ENCODE measurements at places on chromosomes 6 and 20.
A peak's percentile ranks its signal among the peaks of the same experiment; 100 is the strongest.

- no peak for DNase-seq
These were observed 152.5 kb upstream of the ECI2 start for GRCh38 chr6:4287811-4288244.

- no peak for DNase-seq
These were observed 80.8 kb downstream of the PHACTR2 start for GRCh38 chr6:143758551-143758950.

DNA sequence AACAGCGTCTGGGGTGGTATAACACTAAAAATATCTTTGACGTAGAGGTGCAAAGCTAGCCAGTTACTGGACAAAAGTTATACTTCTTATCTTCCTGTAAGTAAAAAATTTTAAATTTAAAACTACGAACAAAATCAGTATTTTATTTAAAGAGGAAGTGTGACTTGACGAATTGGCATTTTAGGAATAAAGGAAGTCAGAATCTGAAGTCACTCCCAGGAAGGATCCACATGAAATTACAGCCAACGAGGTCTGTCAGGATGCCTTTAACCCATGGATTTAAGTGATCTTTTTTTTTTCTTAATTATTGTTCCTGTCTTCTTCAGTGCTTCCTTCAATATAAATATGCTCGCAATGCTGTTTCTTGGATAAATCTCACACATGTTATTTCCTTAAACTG, 27.2 kb upstream of the SNX9 start:
- no peak for DNase-seq

- DNase-seq = no peak
These were observed 18.5 kb downstream of the POM121L2 start for GRCh38 chr6:27293436-27294098.

DNA sequence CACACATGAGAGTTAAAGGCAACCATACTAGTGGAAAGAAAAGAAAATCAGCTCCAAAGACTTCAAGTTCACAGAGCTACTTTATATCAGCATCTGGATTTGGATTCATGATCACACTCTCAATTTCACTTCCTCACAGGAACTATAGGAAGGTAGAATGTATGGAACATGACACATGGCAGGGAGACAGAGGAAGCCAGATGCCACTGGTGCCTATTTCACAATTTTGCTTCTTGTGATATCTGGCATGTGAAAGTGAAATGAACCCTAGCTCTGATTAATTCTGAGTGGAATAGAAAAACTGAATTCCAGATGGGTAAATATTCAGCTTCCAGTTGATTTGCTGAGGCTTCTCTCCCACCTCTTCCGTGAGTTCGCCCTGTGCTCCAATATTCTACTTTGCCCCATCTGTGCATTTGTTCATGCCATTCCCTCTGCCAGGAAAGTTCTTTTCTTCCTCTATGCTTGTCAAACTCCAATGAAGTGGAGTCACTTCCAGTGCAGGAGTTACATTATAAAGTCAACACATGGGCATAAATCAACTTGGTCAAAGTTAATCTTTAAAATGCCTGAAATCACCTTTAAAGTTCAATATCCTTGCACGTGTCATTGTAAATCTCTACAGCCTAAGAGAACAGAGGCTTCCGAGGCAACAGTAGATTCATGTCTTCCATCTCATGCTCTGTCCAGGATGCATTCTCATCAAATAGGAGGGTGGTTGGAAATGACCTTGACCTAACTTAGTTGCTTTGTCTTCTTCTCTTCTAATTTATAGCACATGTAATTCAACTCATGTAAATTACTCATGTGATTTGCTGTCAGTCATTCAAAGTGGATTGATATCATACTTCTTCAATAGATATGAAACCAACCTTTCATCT, 275.3 kb downstream of the HIVEP2 start:
- no peak for DNase-seq

DNA sequence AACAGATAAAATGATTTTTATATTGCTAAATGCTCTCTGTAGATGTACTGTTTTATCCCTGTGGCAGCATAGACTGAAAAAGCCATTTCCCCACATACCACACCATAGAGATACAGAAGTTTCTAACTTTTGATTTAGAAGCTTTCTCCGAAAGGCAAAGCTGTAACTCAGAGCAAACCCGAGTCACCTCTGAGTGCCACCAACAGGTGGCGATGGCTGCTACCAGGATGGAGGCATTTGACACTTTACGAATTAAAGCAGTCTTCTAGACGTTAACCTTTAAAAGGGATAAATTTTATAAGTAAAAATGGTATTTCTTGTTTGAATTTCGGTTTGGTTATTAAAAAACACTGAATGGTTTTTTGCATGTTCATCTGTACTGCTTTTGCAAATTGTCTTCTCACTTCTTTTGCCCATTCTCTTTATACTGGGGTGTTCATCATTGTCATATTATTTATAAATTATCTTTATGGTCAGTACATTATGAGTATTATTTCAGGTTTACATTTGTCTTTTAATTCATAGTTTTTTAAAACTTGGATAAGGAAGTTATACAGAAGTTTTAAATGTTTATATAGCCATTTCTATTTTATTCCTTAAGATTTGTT, 201.0 kb upstream of the CEP162 start:
- DNase-seq = peak; percentile 35

GRCh38 chr6:118843685-118844390, 50.1 kb upstream of the ASF1A start:
- no peak for DNase-seq

DNA sequence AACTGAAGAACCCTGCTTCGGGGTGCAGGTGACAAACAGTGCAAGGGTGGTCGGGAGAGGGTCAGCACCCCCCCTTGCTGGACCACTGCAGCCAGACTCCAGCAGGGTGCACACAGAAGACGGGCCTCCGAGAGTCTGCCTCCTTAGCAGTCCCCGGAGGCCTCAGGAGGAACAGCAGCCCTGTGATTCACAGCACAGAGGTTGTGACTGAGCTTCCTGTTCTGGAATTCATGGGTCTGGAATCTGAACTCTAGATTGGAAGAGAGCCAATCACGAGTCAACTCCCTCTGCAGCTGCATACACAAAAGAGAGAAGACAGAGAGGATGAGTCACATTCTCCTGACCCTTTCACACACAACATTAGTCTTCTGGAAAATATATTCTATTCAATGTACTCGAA, 249.0 kb upstream of the OPRM1 start:
- no peak for DNase-seq

DNA sequence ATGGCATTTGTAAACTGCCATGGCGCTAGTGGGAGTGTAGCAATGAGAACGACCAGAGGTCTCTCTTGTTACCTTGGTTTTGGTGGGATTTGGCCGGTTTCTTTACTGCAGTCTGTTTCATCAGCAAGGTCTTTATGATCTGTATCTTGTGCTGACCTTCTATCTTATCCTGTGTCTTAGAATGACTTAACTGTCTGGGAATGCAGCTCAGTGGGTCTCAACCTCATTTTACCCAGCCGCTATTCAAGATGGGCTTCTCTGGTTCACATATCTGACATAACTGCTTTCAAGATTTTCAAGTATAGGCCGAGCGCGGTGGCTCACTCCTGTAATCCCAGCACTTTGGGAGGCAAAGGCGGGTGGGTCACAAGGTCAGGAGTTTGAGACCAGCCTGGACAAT, 1.9 kb upstream of the SFT2D1 start:
- no peak for DNase-seq

- no peak for DNase-seq
These were observed 9.9 kb downstream of the PCIF1 start for GRCh38 chr20:45944151-45944964.

DNA sequence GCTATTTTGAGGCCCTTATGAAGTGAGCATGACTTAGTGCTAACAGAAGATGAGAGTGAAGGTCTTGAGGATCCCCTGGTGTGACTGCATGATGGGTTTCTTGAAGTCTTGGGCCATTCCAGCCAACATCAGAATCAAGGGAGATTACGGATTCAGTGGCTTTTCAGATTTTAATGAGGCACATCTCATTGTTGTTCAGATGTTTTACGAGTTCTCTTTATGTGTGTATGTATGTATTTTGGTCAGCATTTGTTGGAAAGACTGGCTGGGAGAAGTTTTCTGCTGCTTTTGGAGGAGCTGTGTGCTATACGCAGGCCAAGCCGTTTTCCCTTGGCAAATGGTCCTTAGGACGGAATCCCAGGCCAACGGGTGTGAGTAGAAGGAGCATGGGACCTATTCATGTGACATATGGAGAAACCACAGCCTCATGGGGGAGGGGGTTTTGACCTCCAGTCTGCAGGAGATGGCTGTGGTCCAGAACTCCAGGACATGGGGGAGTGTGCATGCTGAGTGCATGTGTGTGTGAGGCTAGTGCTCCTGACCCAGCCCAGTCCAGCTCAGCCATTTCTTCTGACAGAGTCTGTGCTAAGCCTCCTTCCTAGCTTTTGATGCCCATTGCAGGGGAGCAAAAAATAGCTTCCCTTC, 35.3 kb downstream of the CHMP4B start:
- no peak for DNase-seq

- DNase-seq = no peak
These were observed 99.8 kb downstream of the DACT2 start for GRCh38 chr6:168219804-168220203.

GRCh38 chr6:98137391-98137790, 697.0 kb upstream of the POU3F2 start:
- no peak for DNase-seq

GRCh38 chr6:8562125-8562524, 126.8 kb upstream of the SLC35B3 start:
- no peak for DNase-seq

- no peak for DNase-seq
These were observed 56.9 kb downstream of the JPH2 start for GRCh38 chr20:44129911-44130718.

DNA sequence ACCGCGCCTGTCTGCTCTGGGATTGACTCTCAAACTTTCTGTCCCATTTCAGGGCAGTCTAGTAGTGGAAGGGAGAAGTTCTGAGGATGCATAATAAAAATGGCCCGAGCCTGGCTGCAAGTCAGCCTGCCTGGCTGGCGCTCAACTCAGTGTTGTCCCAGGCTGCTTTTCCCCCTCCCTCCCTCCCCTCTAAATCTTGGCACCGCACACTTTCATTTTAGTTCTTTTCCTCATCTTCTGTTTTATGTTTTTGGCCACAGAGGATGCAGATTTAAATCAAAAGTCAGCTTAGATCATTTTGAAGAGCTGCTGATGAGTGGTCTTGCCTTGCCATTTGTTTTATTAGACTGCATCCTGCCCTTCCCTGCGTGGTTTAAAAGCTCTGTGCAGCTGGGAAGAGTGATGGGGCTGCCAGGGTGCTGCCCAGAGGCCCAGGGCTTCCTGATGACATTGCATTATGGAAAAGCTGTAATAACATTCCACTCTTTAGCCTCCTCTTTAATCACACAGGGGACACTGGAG, 6.5 kb upstream of the UQCC2 start:
- no peak for DNase-seq

GRCh38 chr6:138309695-138310094, 68.0 kb upstream of the SMIM28 start:
- DNase-seq = no peak

DNA sequence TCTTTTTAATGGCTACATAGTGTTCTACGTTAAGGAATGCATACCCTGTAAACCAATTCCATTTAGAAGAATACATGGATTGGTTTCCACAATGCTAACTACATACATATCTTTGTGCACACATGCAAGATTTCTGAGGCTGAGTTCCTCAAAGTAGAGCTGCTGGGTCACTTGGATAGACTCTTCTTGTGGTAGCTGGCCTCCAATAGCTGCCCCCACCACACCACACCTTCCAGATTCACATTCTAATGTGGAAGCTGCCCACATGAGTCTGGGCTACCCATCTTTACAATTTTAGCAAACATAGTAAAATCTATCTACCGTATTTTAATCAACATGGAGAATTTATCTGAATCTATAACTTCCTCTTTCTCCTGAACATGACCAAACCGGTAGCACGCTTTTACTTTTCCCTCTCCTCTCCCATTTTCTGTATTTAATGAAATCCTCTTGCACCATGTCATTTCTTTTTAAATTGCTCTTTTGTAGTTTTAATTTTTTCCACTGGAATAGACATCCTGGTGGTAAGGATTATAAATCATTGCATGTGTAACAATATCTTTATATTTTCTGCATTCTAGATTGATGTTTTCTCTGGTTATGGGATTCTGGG, 74.7 kb upstream of the CITED2 start:
- DNase-seq = no peak

GRCh38 chr6:99745651-99746050, 139.0 kb downstream of the PRDM13 start:
- DNase-seq = no peak

DNA sequence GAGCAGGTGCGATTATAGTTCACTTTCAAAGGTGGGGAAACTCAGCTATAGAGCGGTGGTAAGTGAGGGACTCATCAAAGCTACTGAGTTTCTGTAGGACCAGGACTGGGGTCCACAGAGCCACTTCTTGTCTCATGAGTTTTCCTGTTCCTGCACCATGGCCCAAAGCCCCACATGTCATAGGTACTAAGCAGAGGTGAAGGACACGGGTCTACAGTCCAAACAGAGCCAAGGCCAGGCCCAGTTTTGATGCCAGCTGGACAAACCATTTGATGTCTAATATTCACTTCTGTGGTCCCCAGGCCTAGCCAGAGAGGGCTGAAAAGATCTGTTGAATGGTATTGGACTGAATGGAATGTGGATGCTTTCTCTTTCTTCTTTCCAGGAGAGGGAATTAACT, 11.0 kb downstream of the BPIFB6 start:
- no peak for DNase-seq

GRCh38 chr20:50868509-50869495, 62.4 kb downstream of the ADNP start:
- no peak for DNase-seq

DNA sequence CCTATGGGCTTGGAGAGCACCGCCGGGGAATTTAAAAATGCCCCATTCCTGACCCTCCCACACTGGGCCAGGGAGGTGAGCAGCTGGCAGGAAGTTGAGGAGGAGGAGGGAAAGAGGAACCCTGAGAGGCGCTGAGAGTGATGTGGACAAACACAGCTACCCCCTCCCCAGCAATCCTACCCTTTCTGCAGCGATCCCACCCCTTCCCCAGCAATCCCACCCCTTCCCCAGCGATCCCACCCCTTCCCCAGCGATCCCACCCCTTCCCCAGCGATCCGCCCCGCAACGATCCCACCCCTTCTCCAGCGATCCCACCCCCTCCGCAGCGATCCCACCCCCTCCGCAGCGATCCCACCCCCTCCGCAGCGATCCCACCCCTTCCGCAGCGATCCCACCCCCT, 111.6 kb downstream of the SYCP2 start:
- DNase-seq = no peak

DNA sequence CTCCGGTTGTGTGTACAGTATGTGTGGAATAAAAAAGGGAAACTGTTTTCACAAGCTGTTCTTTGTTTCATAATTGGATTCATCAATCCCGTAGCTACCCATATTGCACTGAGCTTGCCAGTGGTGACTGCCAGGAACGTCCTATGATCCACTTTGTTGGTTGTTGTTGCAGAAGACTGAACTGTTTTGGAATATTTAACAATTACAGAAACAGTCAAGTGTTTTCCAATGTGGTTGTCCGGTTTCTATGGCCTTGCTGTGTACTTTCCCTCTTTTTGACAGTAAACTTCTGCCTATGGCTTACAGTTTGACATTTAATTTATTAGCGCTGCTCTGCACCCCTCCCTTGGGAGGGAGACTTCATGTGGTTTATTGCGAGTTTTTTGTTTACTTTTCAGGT, 141.2 kb downstream of the DTNBP1 start:
- DNase-seq = no peak

- DNase-seq = no peak
These were observed 157.1 kb upstream of the CST7 start for GRCh38 chr20:24791953-24792352.

Measured in stimulated activated CD8-positive, alpha-beta memory T cell treated with anti-CD3 and anti-CD28 coated beads, Interleukin-4, amount 100 ng/mL, for 48 hours (primary cell).